ENCODE measurements at places on chromosomes 16 and 17.
A peak's percentile ranks its signal among the peaks of the same experiment; 100 is the strongest.

GRCh38 chr17:6534846-6535514 lies 21.4 kb downstream of the PITPNM3 start:
- DNase-seq, result no peak

- DNase-seq, result no peak
These were observed 694 bp upstream of the TBCD start for GRCh38 chr17:82751171-82751570.

- peak; percentile 49 for DNase-seq
These were observed 26.4 kb upstream of the SLC7A5 start for GRCh38 chr16:87895641-87896141.

GRCh38 chr16:68117884-68118283 lies 32.7 kb downstream of the NFATC3 start:
- no peak for DNase-seq

- no peak for DNase-seq
These were observed 35.4 kb downstream of the SPAG9 start for GRCh38 chr17:51085150-51085805.

DNA sequence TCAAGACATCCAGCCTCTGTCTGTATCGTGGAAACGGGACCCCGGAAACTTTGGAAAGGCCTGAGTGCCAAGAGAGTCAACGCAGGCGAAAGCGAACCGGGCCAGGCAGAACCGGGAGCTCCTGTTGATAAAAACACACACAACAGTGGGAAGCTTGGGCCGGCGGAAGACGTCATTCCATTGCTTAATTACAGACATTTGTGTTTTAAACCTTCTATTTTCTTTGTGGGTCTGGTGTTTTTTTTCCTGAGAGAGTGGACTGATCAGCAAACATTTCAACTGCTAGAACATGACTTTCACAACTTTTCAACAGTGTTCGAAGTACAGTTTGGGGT lies 878 bp upstream of the RNF157 start:
- DNase-seq, result no peak

DNA sequence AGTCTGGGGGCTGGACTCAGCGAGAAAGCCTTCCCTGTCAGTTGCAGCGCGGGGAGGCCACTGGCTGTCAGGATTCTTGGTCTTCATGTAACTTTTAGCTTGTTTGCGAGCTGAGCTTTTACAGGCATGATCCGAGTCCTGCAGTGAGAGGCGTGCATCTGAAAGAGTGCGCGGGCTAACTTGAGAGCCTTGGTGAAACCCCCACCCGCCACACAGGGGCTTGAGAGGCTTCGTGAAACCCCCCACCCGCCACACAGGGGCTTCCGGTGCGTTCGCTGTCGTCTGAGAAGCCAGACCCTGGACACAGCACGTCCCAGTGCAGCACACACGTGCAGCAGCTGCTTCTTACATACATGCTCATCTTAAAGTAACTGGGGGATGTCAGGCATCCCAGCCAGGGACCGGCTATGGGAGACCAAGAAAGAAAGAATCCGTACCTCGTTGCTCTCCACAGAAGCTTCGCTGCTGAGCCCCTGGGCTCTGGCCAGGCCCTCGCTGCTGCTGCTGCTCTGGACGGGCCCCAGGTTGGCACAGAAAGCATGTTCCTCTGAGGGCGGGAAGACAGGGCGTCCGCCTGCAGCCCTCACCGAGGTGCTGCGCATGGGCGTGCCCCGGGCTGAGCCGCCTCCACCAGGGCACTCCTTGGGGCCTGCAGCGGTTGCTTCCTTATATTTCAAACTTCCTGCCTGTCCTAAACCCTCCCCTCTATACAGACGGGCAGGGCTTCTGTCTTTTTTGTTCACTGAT lies 7.8 kb downstream of the NUDT16L1 start:
- DNase-seq, result no peak

Measured in AG08395 (cell line).